ENCODE measurements at places on chromosomes 2 and 18.

GRCh38 chr2:196640031-196640548 lies 575 bp downstream of the CCDC150 start:
- peaks cover 10% of the 10 kb centered on the region for H3K4me1 ChIP-seq
- peak overlapping the region; percentile 92 for H3K4me3 ChIP-seq
- peaks cover 15% of the 10 kb centered on the region for H3K36me3 ChIP-seq
- H3K27ac ChIP-seq: peak overlapping the region; percentile 36
- no peak for DNase-seq
- no peaks in the 10 kb centered on the region for H3K27me3 ChIP-seq

DNA sequence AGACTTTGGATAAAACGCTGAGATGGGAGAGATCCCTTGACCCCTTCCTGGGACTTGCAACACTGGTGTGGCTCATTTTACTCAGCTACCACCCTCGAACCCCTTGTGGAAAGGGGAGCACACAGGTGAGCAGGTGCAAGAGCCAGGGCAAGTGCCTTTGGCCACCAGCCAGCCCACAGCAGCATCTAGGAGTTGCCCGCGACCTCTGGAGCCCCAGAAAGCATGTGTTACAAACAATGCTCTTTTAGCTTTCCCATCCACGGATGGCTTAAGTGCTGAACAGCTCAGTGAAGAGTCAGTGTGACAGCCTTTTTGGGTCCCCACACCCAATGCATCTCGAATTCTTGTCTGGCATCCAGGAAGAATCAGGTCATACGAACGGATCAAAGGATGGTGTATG lies 197.8 kb downstream of the MEMO1 start:
- H3K4me3 ChIP-seq: no peak overlapping the region
- no peak overlapping the region for H3K27ac ChIP-seq
- no peak for DNase-seq
- no peaks in the 10 kb centered on the region for H3K36me3 ChIP-seq

- no peak for DNase-seq
- no peaks in the 10 kb centered on the region for H3K27me3 ChIP-seq
Measured at GRCh38 chr2:64214281-64215115, 70.3 kb upstream of the PELI1 start.

- DNase-seq: no peak
- no peak overlapping the region for H3K27ac ChIP-seq
- no peaks in the 10 kb centered on the region for H3K4me1 ChIP-seq
- H3K27me3 ChIP-seq: no peaks in the 10 kb centered on the region
Measured at GRCh38 chr18:28831908-28832307, 655.0 kb upstream of the CDH2 start.
